H4 (cell line): ENCODE measurements at places on chromosomes 5 and 9. TPM values are rescaled to one million over a fixed set of nuclear protein-coding genes. Genes with fewer than 3 reads are reported as not detected.
A peak's percentile ranks its signal among the peaks of the same experiment; 100 is the strongest.

Gene BHMT
- not detected in 2 replicates for total RNA-seq

- DNase-seq: no peak
Measured at GRCh38 chr9:77640741-77641580, 7.2 kb downstream of the GNA14 start.

GRCh38 chr5:21862986-21863385 lies 990.2 kb downstream of the CDH12 start:
- no peak for DNase-seq

Gene OR13D1
- total RNA-seq: not detected in 2 replicates

DNA sequence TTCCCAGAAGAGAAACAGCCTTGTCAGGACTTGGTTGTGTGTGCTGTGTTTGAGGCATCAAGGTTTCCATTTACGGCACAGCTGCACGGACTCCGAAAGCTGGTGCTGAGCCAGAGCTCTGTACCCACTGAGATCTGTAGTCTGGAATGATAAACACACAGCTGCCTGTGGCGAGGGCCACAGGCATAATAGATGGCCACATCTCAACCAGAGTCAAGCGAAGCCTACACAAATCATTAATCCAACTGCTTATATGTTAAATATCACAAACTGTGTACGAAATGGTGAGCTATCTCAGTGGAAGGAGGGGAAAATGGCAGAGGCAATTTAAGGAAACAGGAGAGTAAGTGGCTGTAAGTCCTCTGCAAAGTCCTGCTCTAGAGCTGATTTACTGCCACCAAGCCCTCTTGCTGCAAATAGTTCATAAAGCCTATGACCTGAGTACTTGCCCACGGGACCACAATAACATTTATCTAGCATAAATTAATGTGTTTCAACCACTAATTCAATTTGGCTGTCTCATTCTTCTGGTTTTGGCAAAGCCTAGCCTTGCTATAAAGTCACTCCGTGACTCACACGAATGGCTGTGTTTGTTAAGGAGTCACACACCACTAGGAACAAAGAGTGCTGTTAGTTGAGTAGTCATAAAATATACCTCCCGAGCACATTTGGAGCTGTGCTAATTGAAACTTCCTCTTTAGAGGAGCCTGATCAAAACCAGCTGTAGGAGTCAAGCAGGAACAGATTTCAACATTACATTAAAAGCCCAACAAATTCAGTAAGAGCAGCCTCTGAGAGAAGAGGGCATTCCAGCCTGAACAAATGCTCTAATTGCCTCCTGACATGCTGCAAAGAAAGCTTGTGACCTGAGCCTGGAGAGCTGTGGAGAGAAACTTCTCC lies 738.6 kb upstream of the ZNF608 start:
- peak; percentile 100 for DNase-seq

Gene PLPP7
- total RNA-seq: 0.19 TPM in 1 of 2 replicates, not detected in the other

GRCh38 chr9:14939378-14939777 lies 29.1 kb upstream of the FREM1 start:
- DNase-seq: no peak
